Stimulated activated CD8-positive, alpha-beta memory T cell treated with anti-CD3 and anti-CD28 coated beads, Interleukin-4, amount 100 ng/mL, for 4 hours (primary cell): ENCODE measurements at places on chromosomes 6 and 20.

DNA sequence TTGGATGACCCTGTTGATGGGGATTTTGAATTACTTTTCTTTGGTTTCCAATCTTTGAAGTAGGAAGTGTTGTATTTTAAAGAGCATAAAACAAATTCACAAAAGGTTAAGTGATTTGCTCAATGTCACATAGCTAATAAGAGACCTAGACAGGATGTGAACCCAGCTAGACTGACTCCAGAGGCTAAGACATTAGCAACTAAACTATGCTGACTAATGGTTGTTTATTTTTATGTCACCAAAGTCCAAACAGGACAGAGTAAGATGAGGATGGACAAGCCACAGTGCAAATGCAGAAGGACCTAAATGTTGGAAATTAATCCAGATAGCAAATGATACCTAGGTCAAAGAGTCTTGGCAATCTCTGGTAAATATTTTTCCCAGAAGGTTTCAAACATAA lies 38.0 kb downstream of the OGFRL1 start:
- no peak for DNase-seq

DNA sequence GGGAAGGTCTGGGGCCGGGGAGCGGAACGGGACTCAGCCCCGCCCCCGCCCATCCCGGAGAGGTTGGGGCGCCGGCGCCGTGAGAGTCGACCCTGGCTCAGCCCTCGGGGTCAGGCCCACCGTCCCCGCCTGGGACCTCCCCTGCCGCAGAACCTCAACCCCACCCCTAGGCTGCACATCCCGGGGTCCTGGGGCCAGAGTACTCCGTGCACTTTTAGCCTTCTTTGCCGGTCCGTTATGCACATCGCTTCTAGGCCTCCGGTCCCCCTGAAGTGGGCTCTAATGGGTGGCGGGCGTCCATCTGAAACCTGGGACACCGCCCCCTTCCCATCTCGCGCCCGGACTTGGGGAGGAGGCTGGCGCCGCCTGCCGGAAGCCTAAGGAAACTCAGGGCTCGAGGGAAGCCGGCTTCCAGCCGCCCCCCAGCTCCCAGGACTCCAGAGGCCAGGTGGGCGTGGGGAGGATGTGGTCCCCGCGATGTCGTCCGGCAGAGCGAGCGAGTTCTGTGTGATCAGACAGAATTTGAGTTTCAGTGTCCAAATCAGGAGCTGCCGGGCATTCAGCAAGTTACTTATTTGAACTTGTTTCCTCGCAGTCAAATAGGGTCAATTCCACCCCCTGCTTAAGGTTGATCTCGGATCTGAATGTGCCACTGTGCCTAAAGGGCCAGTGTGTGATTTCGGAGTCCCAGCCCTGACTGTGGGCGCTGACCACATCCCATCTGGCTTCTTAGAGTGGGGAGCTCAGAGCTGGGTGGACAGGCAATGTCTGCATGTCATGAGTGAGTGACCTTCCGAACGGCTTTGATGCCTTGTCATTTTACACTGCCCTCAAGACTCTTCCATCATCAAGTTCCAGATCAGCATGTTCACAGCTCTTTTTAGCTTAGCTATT lies 47.6 kb downstream of the CPXM1 start:
- no peak for DNase-seq

GRCh38 chr20:24799971-24800580 lies 149.0 kb upstream of the CST7 start:
- DNase-seq = no peak

GRCh38 chr20:48205786-48206185 lies 420.5 kb upstream of the SULF2 start:
- no peak for DNase-seq

DNA sequence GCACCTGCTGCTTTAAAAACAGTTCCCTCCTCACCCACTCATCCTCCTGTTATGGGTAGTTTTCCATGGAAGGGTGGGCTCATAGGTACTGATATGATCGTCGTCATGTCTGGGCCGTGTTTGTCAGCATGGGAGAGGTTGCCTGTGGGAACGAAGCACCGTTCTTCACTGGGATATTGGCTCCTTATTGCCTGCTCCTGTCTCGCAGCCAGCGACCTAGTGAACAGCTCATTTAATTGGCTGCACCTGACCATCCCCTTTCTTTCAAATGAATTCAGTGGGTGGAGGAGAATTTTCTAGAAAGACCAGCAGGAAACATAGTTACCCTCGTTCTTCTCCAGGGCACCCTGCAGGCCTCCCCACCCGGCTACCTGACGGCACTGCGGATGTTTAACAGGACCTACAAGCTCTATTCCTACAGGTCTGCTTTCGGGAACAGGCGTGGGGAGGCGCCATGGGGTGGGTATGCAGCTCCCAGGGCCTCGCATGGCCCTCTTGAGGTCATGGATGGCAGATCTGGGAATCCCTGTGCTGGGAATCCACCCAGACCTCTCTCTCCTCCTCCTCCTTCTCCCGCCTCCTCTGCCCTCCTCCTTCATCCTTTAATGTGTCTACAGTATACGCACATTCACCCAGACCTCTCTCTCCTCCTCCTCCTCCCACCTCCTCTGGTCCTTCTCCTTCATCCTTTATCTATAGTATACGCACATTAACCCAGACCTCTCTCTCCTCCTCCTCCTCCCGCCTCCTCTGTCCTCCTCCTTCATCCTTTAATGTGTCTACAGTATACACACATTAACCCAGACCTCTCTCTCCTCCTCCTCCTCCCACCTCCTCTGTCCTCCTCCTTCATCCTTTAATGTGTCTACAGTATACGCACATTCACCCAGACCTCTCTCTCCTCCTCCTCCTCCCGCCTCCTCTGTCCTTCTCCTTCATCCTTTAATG lies 21.9 kb downstream of the ENTPD6 start:
- DNase-seq = no peak

GRCh38 chr6:113184736-113185135 lies 672.4 kb upstream of the MARCKS start:
- DNase-seq = no peak

DNA sequence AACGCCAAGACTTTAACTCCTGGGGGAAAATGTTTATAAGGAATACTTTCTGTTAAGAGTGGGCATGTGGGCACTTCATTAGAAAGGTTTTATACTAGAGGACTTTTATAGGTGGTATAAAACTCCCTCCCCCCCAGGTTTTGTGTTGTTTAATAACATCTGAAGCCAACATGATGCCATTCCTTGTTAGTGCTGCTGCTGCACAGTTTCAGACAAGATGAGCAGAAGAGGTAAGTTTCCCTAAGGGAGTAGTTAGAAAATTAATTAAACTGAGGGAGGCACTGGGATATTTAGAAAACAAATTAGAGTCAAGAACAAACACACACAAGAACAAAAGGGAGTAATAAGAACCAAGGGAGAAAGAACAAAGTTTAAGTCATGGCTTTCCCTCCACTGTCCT lies 362.4 kb downstream of the GRIK2 start:
- DNase-seq = no peak

DNA sequence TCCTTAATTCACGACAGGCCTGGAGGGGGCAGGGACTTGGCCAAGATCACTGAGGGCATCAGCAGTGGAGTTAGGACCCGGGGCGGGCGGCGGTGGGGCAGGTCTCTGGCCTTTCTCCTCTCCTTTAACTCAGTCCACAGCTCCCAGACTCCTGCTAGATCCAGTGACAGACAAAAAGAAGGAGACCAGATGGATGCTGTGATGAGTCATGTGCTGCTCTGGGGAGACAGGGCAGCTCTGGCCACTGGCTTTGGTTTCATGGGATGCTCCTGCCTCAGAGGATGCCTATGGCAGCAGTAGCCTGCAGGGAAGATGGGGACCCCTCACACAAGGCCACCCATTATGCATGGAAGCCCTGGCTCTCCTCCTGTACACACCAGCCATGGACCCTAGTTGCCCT lies 20.5 kb downstream of the EPB41L1 start:
- DNase-seq = no peak

GRCh38 chr6:6008648-6009421 lies 2.1 kb upstream of the NRN1 start:
- no peak for DNase-seq
